ENCODE measurements at places on chromosomes 2 and 18.

GRCh38 chr2:45884126-45884525 lies 232.7 kb downstream of the PRKCE start:
- DNase-seq = no peak

DNA sequence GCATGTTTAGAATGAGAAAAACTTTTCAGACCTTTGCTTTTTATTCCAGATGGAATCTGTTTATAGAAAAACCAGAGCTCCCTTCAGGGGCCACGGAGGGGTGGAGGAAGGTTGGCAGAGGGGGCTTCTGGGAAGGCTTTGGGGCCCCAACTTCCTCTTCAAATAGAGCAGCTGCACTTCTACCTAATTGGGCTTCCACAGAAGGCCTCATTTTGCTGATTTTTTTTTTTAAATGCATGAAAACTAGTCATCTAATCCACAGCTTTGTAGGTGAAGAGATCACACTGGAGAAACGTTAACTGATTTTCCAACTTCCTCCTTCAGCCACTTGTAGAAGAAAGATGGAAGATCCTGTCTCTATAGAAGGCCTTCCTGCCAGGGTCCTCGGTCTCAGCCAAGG lies 181.8 kb downstream of the BCL11A start:
- DNase-seq = no peak

- DNase-seq = no peak
Measured at GRCh38 chr2:231315896-231316295, 79.6 kb upstream of the B3GNT7 start.

- no peak for DNase-seq
Measured at GRCh38 chr2:108560241-108560811, 26.1 kb downstream of the LIMS1 start.

- DNase-seq = no peak
Measured at GRCh38 chr2:109481196-109481555, 132.6 kb downstream of the SEPTIN10 start.

DNA sequence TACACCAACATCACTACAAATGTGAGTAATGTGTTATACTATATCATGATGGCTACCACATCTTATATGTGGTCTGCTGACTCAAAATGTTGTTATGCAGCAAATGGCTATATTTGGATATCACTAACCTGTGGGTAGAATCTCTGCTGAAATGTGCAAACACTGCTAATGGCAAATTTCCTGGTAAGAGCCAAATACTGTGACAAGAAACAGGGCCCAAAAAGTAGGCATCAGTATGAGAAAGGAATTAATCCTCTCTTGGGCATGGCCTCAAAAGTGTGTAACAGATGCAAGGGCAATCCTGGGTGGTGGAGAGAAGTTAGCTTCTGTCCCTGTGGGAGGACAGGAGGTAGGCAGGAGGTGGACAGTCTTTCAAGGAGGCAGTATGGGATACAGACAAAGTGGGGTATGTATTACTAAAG lies 13.3 kb downstream of the ATF2 start:
- DNase-seq = no peak

GRCh38 chr18:76475450-76476194 lies 19.4 kb downstream of the ZNF516 start:
- no peak for DNase-seq

GRCh38 chr2:229633556-229633955 lies 80.8 kb downstream of the DNER start:
- DNase-seq = no peak

DNA sequence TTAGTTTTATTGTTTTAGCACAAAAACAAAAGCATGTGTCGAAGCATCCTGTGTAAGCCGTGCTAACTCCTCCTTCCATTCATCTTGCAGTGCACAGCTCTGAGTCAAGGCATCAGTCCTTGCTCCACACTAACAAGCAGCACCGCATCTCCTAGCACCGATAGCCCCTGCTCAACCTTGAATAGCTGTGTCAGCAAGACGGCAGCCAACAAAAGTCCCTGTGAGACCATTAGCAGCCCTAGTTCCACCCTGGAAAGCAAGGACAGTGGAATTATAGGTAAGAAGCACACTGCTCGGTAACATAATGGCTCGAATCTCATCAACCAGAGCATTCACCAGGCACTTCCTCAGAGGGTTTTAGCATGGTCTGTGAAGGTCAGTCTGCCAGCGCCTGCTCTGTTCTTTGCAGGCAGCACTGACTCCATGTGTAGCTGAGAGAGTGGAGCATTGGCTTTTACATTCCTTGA lies 136.2 kb downstream of the WDSUB1 start:
- DNase-seq = no peak

- DNase-seq = no peak
Measured at GRCh38 chr18:11728249-11728648, 39.2 kb downstream of the GNAL start.

DNA sequence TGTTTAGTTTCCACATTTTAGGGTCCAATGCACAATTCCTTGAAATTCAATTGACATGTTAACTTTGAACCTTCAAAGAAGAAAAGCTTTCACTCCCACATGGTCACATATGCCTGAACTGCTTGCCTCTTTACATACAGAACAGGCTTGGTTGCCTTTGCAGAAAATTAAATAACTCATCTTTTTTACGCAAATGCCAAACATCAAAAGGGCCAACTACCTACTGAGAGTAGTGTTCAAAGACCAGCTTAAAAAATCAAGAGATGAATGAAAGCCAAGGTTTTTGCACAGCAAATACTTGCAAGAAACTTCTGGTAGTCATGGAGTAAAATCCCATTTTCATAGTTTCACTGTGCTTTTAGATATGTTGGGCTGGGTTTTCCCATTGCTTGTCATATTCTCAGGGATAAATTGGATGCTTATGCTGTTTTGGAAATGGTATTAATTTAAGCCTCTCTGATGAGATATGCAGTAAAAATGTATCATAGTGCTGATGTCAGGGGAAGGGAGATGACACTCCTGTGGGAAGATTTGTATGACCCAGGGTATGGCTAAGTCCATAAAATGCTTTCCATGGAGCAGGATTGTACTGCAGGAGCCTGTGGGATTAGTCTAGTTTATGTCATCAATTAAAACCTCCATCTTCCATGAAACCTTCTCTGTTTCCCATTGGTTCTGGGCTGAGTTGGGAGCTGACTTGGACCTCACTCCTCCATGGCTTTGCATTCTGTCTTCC lies 60.6 kb upstream of the DARS1 start:
- no peak for DNase-seq

DNA sequence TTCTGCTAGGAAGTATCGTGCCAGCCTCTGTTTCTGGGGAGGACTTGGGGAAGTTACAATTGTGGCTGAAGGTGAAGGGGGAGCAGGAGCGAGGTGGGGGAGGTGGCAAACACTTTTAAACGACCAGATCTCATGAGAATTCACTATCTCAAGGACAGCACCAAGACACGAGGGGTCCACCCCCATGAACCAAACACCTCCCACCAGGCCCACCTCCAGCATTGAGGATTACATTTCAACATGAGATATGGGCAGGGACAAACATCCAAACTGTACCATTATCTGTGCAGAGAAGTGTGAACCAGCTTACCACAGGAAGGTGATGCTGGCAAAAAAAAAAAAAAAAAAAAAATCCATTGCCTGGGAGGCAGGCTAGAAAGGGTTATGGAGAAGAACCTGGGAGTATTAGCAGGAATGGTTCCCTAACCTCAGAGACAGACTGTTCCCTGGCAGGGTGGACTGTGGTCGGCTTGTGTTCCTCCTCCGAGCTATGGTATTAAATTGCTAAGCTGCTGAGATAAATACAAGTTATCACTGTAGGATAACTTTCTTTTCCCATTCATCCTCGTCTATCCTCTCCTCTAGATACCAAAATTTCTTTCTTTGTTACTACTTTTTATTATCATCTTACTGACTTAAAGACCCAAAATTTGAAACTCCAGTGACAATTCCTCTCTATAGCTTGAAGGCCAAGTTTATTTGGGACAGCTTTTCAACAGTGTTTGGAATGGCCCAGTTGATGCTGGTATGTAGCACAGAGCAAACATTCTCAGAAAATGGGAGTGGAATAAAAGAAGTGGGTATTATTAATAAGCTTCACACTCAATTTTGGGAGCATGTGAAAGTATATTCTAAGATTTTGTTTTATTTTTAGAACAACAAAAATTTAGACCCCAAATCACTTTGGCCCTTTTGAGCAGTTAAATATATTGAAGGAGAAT lies 73.7 kb upstream of the MAP3K20 start:
- no peak for DNase-seq

GRCh38 chr2:97067279-97068004 lies 27.2 kb downstream of the FAHD2B start:
- DNase-seq = no peak

DNA sequence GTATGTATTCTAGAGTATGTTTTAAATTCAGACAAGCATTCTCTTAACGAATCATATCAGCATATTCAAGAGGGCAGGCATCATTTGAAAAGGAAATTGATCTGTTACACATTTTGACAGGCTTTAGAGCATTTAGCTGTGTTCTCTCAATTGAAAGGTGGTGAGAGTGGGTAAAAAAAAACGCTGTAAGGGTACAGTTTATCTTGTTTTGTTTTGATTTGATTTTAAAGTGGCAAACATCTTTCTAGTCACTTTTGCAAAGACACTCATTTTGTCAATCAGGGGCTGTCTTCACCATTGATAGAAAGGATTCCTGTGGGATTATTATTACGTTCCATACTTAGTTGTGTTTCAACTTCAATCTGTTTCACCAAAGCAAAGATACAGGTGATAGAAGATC lies 2.2 kb downstream of the CDH19 start:
- DNase-seq = no peak

DNA sequence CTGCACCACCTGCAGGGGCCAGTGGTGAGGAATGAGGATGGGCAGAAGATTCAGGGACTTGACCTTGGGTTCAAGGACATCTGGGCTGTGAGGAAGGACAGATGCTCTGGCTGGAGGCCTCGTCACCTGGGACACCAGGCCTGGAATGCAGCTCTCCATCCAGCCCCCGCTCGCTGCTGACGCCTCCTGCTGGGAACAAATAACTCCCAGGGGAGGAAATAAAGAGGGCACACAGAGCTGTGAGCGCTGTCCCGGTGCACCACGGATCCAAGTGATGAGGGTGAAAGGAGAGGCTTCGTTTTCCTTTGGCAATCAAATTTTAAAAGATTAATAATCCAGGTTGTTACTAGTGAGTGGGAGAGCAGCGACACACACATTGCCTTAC lies 368.0 kb upstream of the MYT1L start:
- DNase-seq = no peak

DNA sequence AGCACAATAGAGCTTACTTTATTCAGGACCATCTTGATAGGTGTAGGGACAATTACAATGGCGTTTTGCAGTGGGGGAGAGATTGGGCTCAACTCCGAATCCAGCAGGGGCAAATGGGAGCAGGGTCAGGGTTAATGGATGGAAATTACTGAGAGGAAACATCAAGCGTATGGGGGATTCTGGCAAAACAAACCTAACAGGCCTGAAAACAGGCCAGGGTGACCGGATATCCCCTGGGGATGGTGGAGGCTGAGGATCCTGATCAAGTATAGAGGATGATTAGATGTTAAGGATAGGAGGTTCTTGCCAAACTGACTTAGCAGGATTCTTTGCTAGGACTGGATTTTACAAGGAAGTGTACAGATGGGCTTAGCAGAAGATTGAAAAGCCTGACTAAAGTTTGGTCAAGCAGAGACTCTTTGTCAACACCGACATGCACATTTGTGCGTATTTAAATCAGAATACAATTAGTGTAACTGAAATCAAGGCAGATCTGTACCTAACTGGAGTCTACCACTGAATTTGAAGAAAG lies 54.5 kb upstream of the GPR45 start:
- no peak for DNase-seq

GRCh38 chr18:68727506-68727905 lies 12.6 kb upstream of the TMX3 start:
- no peak for DNase-seq

DNA sequence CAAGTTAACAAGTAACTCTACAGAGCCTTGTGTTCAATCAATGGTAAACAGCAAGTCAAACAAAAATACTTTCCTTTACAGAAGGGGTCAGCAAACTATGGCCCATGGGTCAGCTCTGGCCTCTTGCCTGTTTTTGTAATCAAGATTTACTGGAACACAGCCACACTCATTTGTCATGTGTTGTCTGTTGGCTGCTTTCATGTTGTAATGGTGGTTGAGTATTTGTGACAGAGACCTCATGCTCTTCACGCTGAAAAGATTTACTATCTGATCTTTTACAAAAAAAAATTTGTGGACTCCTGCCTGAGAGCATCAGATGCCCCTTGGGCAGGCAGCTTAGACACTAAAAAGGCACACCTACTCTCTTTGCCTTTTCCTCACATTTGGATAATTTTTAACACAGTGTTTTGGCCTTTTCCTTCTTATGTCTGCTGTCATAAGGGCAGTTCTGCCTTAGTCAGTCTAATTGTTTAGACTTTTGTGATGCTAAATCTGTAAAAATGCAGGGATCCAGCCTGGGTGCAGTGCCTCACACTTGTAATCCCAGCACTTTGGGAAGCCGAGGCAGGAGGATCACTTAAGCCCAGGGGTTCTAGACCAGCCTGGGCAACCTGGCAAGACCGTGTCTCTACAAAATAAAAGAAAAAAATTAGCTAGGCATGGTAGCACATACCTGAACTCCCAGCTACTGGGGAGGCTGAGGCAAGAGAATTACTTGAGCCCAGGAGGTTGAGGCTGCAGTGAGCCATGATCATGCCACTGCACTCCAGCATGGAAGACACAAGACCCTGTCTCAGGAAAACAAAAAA lies 18.3 kb downstream of the IL1B start:
- no peak for DNase-seq

- no peak for DNase-seq
Measured at GRCh38 chr2:19409046-19409445, 50.6 kb upstream of the OSR1 start.

GRCh38 chr2:135948642-135949355 lies 36.6 kb downstream of the DARS1 start:
- DNase-seq = no peak

- DNase-seq = no peak
Measured at GRCh38 chr2:222310747-222311318, 12.0 kb upstream of the PAX3 start.

- DNase-seq = no peak
Measured at GRCh38 chr2:235501673-235502031, 7.8 kb downstream of the AGAP1 start.

DNA sequence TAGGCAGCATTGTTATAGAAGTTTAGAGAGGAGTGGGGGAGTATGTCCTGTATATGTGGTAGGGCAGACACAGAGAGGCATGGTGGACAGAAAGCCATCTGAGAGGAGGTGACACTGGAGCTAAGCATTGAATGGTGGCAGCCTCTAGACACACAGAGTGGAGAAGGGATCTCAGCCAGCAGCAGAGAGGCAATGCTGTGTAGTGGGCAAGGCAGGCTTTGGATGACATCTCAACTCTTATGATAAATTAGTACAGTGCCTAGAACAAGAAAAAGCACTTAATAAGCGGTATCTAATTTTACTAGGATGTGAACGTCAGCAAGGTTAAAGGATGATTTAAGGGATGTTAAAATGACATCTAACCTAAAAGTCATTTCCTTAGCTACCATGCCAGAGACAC lies 22.5 kb upstream of the CERS6 start:
- no peak for DNase-seq

GRCh38 chr2:169272010-169272409 lies 90.3 kb downstream of the LRP2 start:
- no peak for DNase-seq
